ENCODE measurements at places on chromosomes 5 and 9.

DNA sequence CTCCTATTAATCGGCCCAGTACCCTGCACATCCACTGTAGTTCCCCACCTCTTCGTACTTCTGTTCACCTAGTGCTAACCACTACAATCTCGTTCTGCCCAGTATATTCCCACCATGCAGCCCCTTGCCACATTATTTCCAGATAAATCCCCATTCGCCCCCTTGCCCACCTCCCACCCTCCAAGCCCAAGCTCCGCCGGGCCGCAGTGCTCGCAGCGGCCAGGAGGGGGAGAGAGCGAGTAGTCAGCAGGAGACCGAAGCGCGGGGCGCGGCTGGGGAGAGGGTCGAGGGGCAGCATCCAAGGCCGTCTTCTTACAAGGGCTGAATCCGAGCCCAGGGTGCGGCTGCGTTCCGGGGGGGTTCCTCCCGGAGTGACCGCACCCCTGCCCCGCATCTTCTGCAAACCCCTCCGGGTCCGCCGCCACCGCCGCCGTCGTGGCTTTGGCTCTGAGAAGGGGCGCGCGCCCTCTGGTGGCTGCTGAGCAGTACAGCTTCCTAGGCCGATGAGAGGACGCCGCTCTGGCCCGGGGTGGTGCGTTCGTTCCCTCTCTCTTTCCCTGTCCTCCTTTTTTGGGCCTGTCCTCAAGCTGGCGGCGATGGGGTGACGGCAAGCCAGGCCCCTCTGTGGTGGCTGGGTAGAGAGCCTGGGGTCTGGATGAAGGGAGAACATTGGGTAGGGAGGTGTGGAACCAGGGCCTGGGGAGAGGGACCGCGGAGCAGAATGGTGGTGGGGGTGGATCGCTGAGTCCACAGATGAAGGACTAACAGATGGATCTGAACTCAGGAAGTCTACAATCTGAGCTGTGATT, 30.0 kb upstream of the PSD2 start:
- DNase-seq, result peak; percentile 87

DNA sequence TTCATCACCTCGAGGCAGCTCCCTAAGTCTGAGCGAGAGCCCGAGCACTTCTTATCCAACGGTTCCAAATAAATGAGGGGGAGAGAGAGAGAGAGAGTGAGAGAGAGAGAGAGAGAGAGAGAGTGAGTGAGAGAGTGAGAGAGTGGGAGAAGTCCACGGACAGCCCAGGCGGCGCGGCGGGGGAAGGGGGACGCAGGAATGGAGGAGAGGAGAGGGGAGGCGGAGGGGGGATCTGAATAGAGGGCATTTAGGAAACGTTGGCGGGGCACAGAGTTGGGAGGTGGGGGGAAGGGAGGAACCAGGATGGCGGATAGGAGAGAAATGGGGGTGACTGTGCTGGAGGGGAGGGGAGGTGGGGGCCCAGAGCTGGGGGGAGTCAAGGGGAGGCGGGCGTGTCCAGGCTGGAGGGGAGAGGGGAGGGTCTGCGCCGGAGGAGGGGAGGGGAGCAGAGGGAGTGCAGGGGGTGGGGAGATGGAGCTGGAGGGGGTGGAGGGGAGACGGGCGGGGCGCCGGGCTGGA, 398 bp upstream of the BASP1 start:
- DNase-seq, result no peak

DNA sequence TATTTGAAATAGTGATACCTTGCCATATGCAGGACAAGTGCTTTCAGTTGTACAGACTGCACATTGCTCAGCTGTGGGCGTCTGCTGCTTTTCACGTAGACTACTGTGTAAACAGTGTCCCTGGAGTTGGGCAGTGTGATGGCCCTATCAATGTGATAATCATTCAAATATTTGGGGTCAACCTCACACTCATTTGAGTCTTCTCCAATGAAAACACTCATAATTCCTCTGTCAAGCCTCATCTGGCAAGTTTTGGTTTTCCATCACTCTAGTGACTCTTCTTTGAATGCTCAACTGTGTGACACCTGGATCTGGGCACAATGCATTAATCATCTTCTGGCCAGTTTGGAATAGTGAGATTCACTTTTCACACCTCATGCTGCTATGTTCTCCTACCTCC, 64.4 kb downstream of the UGCG start:
- no peak for DNase-seq

GRCh38 chr9:104993291-104993963, 65.5 kb upstream of the ABCA1 start:
- DNase-seq, result no peak
